ENCODE measurements at places on chromosomes 5 and 9. TPM values are rescaled to one million over a fixed set of nuclear protein-coding genes. Genes with fewer than 3 reads are reported as not detected.

ANKRD31 gene
- total RNA-seq = 0.26 TPM

C9orf153 gene
- 0.26 TPM for total RNA-seq

OBP2B gene
- total RNA-seq = not detected

PIGO gene
- 25.3 TPM for total RNA-seq

ANKRD34B gene
- total RNA-seq = not detected

ZFYVE16 gene
- total RNA-seq = 22.9 TPM

FSD1L gene
- 2.4 TPM for total RNA-seq

ZNF608 gene
- total RNA-seq = 4.6 TPM

LRRC70 gene
- total RNA-seq = 1.6 TPM

CFAP157 gene
- total RNA-seq = not detected

COL23A1 gene
- 0.13 TPM for total RNA-seq

PCDHGA7 gene
- 0.51 TPM for total RNA-seq

C9orf152 gene
- under 0.01 TPM for total RNA-seq

MARCOL gene
- not detected for total RNA-seq

TSSK1B gene
- 0.26 TPM for total RNA-seq

PCDHA5 gene
- total RNA-seq = 0.13 TPM

PNPLA7 gene
- total RNA-seq = 0.26 TPM

SFXN1 gene
- 123 TPM for total RNA-seq

PRXL2C gene
- 5.8 TPM for total RNA-seq

DDX46 gene
- total RNA-seq = 10.8 TPM

PCDHGA11 gene
- 3.2 TPM for total RNA-seq

IL13 gene
- not detected for total RNA-seq

GPRIN1 gene
- total RNA-seq = 2.8 TPM

CTSV gene
- total RNA-seq = 17.4 TPM

CATSPER3 gene
- total RNA-seq = under 0.01 TPM

EDIL3 gene
- total RNA-seq = 0.26 TPM

DRD1 gene
- not detected for total RNA-seq

CDKN2B-AS1 gene
- 0.53 TPM for total RNA-seq

NEUROG1 gene
- not detected for total RNA-seq

RORB gene
- under 0.01 TPM for total RNA-seq

NR2F1 gene
- total RNA-seq = 1.6 TPM

OMD gene
- not detected for total RNA-seq

GRM6 gene
- total RNA-seq = not detected

MYMK gene
- total RNA-seq = not detected

PTGR1 gene
- 67.9 TPM for total RNA-seq

PCDHA6 gene
- total RNA-seq = not detected

ECSCR gene
- total RNA-seq = not detected

MCC gene
- 47.4 TPM for total RNA-seq

CTXN3 gene
- not detected for total RNA-seq

SMIM32 gene
- not detected for total RNA-seq

JAKMIP2 gene
- total RNA-seq = not detected

C5orf63 gene
- total RNA-seq = 5.9 TPM

BTNL3 gene
- not detected for total RNA-seq

PHF24 gene
- total RNA-seq = 0.26 TPM

INSYN2B gene
- not detected for total RNA-seq

AFAP1L1 gene
- 21.9 TPM for total RNA-seq

PITX1 gene
- total RNA-seq = 87.7 TPM

IFNA13 gene
- not detected for total RNA-seq

Measured in bronchial epithelial cell (primary cell).